Stimulated activated CD8-positive, alpha-beta memory T cell treated with anti-CD3 and anti-CD28 coated beads, Interleukin-7, amount 100 ng/mL, for 1 hour (primary cell): ENCODE measurements at places on chromosomes 6 and 20.

DNA sequence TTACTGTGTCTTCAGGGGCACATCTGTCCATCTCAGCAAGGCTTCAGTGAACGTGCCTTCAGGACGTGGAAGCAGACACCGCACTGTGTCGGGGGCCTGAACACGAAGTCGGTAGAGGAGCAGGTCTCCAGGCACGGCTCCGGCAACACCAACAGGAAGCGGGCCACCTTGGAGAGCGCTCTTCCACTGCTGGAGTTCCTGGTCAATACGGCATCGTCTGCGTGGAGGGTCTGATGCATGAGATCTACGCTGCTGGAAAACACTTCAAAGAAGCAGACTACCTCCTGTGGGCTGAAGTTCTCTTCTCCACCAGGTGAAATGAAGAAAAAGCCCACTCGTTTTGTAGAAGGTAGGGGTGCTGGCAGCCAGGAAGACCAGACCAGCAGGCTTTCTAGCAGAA lies 69.3 kb upstream of the SLCO4A1 start:
- no peak for DNase-seq

DNA sequence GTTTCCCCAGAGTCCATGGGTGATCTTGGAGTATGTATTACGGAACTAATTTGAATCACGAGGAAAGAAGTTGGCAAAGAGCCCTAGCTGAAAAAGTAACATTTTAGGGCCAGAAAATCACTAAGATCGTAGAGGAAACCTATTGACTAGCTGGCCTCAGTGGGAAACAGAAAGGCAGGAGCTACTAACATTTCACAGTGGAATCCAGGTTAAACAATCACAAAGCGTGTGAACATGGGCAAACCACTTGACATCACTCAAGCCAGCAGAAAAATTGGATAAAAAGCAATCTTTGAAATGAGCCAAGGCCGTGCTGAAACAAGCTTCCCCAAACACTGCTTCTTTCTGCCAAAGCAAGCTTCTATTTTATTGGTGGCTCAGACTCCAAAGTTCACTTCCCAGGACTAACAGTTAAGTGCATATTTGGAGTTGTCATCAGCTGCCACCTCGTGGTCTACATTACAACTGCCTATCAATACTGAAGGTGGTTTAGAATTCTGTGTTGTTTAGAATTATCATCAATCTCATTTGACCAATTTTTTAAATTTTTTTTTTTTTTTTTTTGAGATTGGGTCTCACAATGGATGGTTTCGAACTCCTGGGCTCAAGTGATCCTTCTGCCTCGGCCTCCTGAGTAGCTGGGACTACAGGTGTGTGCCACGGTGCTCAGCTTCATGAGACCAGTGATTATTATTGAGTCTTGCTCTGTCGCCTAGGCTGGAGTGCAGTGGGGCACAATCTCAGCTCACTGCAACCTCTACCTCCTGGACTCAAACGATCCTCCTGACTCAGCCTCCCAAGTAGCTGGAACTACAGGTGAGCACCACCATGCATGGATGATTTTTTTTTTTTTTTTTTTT lies 10.6 kb downstream of the RPS10 start:
- DNase-seq: no peak

DNA sequence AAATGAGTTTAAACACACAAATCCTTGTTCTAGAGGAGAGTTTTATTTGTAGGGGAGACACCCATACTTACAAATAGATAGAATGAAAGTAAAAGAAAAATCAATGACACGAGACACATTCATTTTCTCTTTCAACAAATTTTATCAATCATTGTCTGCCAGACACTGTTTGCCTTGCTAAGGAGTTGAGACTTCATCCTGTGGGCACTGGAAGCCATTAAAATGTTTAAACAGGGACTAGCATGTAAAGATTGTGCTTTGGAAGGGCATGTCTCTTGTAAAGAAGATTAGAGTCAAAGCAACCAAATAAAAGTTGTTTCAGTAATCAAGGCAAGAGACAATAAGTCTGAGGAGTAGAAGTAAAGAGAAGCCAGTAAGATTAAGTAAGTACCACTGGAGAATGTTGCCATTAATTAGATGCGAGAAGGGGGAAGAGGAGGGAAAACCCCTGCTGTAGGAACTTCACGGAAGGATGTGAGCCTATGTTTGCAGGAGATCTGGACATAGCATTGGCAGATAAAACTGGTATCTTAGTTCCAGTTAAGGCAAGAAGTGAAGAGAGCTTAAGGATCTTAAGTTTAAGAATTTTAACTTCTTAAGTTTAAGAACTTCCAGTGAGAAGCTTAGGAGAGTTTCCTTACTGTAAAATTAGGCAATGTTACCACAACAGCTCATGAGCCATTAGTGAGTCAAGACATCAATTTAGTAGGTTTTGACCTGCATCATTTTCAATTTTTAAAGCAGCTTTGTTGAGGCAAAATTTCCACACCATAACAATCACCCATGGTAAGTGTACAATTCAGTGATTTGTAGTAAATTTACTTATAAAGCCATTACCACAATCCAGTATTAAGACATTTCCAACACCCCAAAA lies 117.0 kb upstream of the UST start:
- no peak for DNase-seq

GRCh38 chr20:37977786-37978185 lies 55.5 kb downstream of the TTI1 start:
- DNase-seq: no peak
